ENCODE measurements at places on chromosomes 11 and 22.

GRCh38 chr11:27124514-27125264, 84.1 kb downstream of the BBOX1 start:
- DNase-seq: no peak

- DNase-seq: no peak
Observed at GRCh38 chr11:103888541-103888951, 147.9 kb upstream of the DDI1 start.

DNA sequence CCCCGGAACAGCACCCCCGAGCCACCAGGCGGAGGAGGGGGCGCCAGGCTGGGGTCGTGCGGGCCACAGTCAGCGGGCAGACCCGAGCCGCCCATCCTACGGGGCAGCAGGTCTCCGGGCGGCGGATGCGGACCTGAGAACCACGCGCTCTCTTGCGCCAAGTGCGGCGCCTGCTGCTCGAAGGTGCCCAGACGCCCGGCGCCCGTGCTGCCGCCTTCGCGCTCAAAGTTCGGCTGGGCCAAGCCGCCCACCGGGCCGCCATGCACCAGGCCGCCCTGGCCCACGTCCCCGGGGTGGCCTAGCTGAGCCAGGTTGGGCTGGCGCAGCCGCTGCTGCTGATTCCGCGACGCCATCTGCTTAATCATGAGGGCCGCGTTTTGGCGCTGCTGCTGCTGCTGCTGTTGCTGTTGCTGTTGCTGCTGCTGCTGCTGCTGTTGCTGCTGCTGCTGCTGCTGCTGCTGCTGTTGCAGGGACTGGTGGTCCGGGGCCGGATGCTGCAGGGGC, 3.0 kb downstream of the MN1 start:
- DNase-seq: no peak

DNA sequence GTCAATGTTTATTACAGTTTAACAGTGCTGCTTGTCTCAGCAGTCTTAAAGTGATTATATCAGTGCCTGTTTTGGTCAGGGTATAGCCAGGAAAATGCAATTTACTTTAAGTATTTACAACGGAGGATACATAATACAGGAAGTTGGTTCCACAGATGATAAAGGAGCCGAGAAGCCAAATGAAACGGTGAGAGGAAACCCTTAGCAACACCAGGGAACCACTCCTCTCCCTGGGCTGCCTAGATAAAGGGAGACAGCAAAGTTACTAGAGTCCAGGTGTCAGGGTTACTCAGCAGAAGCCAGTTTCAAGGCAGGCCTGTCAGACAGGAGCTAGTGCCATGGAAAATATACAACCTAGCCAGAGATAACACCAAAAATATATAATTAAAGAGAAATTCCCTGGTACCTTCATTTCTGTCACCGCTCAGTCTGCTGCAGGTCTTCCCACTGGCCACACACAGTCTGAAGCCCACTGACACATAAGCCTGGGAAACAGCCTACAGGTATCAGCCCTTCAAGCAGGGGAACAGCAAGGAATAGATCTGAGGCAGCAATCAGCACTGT, 55.5 kb downstream of the FAM76B start:
- no peak for DNase-seq

DNA sequence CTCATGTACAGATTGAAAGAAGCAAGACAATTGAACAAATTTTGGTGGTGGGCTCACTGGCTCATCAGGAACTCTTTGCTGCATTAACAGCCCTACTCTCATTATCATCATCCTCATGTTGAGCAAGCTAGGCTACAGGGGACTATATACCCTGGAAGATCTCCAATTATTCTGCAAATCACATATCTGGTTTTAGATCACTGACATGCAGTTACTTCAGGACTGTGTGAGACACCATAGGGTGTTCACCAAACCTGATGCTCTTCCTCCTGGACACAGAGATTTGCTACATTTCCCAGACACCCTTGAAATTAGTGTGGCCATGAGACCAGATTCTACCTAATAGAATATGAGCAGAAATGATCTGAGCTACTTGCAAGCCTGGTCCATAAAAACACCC, 23.0 kb upstream of the ME3 start:
- DNase-seq: no peak

DNA sequence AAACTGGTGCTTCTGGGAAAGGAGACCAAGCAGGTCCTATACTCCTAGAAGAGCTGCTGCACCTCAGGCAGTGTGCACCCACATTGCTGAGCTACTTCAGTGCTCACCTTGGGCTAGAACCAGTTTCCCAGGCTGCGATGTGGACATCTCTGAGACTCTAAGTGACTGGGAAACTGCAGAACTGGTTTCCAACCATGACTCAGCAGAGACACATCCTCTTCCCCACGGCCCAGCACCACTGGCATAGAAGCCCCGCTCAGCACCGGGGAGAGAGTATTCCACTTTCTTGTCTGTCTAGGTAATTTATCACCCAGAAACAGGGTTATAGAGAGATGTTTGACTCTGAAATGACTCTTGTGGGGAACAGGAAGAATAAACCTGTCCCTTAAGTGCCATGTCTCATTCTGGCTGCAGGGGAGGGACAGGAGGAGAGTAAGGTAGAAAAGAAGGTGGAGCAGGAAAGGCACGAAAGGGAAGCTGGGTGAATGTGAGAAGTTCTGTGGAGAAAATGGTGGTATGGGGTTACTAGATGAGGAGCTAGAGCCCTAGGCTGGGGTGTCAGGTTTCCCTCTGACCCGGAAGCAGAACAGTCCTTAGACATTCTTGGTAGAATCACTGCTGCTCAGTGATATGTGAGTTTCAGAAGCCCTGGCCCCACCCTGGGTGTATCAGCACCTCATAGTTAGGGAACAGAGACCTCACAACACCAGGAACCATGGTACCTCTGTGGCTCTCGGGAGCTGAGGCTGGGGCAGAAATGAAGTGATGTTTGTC, 340.4 kb upstream of the NCAM1 start:
- no peak for DNase-seq

DNA sequence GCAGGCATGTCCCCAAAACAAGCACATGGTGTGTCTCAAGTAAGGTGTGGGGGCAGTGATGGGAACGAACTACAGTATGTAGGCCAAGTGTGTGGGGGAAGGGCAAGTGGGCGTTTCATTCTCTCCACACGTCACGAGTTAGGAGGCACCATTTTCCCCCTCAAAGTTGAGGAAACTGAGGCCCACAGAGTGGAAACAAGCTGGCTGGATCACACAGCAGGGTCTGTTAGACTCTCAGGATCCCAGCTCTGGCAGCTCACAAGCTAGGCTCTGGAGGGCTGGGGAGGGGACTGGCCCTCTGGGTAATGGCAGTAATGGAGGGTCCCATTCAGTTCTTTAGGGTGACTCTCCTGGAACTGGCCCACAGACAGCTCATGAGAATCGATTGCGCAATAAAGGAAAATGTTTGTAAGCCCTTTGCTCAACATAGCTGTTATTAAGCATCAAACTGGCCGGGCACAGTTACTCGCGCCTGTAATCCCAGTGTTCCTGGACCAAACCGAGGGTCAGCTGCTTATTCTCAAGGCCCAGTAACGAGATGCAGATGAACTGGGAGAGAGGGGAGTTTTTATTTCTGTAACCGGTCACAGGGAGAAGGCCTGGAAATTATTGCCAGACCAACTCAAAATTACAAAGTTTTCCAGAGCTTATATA, 24.1 kb upstream of the TUB start:
- DNase-seq: no peak

- peak; percentile 10 for DNase-seq
Observed at GRCh38 chr11:95556342-95557163, 233.0 kb downstream of the FAM76B start.

DNA sequence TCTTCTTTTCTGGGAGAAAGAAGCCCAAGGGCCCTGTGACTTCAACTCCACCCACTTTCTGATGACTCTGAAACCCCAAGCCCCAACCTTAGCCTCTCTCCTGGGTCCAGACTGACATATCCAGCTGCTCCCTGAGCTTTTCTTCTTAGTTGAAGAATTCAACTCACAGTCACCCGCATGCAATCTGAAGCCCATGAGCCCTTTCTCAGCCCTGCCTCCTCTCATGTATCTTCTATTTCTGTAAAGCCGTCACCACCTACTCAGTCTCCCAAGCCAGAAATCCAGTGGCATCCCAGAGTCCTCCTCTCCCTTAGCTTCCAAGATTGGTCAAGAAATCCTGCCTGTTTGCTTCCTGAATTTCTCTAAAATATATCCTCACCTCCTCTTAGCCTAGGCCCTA, 7.1 kb upstream of the TMA7B start:
- no peak for DNase-seq

- DNase-seq: no peak
Observed at GRCh38 chr11:48123934-48124755, 92.5 kb upstream of the OR4B1 start.

GRCh38 chr11:88435415-88435814, 97.9 kb upstream of the CTSC start:
- no peak for DNase-seq

GRCh38 chr11:128877726-128878125, 10.6 kb upstream of the KCNJ1 start:
- no peak for DNase-seq

GRCh38 chr11:16356057-16356760, at the start of gene SOX6:
TSS of gene SOX6 (minus strand) at chr11:16356546. CDS start at chr11:16341248, 15,298 bp downstream.
- no peak for DNase-seq

- no peak for DNase-seq
Observed at GRCh38 chr11:103619480-103619879, 417.0 kb upstream of the DDI1 start.

DNA sequence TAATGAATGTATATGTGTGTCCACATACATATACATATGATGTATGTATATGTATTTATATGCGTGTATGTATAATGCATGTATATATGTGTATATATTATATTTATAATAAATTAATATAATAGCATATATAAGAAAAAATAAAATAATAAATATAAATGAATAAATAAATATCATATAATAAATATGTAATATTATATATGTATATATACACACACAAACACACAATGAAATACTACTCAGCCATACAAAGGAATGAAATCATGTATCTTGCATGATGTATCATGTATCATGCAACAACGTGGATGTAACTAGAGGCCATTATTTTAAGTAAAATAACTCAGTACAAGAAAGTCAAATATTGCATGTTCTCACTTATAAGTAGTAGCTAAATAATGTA, 788.7 kb upstream of the CHORDC1 start:
- no peak for DNase-seq

- no peak for DNase-seq
Observed at GRCh38 chr11:121349790-121350189, 57.2 kb downstream of the SC5D start.

- no peak for DNase-seq
Observed at GRCh38 chr11:7281079-7281478, 29.4 kb downstream of the SYT9 start.

GRCh38 chr11:13119941-13120520, 110.9 kb downstream of the RASSF10 start:
- no peak for DNase-seq

DNA sequence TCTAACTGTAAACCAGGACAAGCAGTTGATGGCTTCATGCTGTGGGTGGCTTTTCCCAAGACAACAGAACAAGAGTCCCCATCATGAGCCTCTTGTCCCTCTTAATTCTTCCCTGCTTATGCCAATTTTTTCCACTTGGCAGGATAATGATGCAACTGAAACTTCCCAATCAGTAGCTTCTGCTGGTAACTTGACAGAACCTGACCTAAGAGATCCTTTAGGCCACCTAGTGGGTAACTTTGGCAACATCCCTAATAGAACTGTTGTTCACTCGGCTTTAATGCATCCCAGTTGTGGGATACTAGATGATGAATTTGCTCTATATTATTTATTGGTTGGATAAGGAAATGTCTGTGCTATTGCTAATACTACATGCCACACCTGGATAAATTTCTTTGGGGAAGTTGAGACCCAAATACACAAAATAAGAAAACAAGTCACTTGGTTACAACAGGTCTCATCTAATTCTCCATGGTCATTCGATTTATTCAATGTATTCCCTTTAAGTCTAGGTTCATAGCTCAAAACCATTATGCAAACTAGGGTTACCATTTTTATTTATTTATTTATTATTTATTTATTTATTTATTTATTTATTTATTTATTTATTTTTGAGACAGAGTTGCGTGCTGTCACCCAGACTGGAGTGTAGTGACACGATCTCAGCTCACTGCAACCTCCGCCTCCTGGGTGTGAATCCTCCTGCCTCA, 41.4 kb upstream of the NFAM1 start:
- no peak for DNase-seq

GRCh38 chr11:69841859-69842698, 22.9 kb upstream of the FGF3 start:
- no peak for DNase-seq

DNA sequence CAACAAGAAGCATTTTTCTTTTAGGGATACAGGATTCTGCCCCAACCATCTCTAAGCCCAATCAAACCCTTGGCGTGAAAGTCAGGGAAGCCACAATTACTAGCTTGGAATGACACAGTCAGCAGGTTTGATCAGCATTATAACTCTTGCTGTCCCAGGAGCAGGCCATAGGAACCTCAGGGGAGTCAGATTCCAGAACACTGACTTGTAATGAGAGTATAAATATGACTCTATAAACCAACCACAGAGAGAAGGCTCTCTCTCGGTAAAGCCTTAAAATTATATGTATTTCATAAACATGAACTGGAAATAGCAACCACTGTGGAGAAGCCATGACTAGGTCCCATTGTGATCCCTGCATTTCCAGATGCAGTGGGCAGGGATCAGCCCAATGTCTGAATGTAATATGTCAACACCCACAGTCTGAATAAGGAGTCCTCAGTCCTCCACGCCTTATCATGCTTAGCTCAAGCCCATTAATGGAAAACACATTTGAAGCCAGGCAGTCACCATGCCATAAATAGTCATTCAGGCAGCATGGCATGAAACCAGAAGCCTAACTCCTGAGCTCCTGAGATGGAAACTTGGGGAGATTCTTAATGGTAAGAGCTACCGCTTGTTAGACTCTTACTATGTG, 99.1 kb upstream of the MTNR1B start:
- no peak for DNase-seq

- DNase-seq: no peak
Observed at GRCh38 chr22:21780259-21780658, 44.7 kb upstream of the YPEL1 start.

DNA sequence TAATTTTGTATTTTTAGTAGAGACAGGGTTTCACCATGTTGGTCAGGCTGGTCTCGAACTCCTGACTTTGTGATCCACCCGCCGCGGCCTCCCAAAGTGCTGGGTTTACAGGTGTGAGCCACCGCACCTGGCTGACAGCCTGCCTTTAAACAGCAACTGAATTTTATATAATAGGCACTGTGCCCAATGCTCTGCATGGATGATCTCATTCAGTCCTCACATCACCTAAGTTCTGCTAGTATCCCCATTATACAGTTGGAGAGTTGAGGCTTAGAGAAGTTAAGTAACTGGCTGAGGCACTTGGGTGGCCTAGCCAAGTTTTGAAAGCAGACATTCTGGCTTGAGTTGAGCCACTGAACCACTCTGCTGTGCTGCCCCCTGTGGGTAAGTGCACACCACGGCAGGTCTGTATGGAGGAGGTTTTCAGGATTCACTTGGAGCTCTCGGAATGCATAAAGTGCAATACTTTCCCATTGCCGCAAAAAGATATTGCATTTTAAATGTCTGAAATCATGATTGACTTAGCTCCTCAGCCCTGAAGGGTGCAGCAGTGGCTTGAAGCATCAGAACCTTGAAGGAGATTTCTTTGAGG, 112.4 kb downstream of the LDLRAD3 start:
- no peak for DNase-seq

Measured in stimulated activated CD4-positive, alpha-beta T cell treated with anti-CD3 and anti-CD28 coated beads, Interleukin-4, amount 100 ng/mL, for 1 hour (primary cell).